ENCODE measurements at places on chromosomes 6 and 20.

DNA sequence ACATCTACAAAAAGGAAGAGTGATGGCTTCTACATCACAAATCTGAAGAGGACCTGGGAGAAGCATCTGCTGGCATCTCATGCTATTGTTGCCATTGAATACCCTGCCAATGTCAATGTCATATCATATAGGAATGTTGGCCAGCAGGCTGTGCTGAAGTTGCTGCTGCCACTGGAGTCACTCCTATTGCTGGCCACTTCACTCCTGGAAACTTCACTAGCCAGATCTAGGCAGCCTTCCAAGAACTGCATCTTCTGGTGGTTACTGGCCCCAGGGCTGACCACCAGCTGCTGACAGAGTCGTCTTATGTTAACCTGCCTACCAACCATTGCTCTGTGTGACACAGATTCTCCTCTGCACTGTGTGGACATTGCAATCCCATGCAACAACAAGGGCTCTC lies 111.8 kb downstream of the PERP start:
- no peak for DNase-seq

GRCh38 chr6:27059621-27060425 lies 187.7 kb upstream of the PRSS16 start:
- no peak for DNase-seq

DNA sequence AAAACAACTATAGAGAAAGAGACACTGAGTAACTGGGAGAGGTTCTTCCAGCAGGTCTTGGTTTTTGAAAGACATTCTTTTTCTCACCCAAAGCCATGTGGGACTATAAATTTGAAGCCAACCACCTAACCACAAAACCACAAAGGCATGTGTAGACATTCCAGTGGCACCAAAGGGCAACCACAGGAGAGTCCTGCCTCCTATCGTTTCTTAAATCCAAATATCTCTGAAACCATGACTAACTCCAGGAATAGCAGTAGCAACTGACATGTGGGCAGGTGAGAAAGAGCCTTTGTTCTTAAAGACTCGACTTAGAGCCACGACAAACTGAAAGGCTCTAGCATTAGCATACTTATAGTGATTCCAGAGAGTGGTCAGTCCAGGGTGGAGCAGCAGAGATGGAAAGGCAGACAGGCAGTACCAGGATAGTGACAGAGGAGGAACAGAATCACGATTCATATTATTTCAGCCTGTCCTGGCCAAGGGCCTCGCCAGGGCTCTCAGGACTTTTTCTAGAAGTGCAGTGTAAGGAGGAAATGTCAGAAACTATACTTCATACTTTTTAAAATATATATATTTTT lies 9.4 kb upstream of the COL9A1 start:
- no peak for DNase-seq

DNA sequence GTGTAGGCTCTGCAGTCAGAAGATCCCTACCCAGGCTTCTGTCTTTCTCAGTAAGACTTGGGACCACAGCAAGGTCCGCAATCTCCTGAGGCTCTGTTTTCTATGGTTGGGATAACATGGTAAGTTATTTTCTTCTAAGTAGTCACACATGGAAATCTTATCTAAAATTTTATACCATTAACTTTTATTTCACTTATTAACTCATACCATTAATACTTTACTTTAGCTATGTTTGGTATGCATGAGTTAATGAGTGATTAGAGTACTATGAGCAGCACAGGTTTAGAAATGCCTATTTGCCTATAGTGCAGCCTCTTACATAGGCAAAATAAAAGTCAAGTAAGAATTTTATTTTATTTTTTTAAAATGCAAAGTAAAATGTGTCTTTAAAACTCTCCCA lies 27.2 kb downstream of the GINM1 start:
- no peak for DNase-seq

- DNase-seq, result no peak
These were observed 154.0 kb downstream of the THBS2 start for GRCh38 chr6:169099411-169100202.

DNA sequence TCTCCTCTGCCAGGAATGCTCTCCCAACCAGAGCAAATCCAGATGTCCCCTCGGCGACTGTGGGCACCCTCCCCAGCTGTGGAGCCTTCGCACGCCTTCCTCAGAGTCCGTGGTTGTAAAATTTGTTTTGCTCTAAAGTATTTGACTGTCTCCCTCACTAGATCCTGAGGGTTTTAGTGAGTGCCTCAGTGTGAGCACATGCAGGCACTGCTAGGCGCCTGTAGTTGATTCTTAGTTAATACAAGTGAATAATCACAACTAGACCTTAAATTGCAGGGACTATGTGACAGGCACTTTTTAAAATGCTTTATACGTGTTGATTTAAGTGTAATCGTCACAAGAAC lies 680 bp upstream of the MTCH1 start:
- DNase-seq, result no peak

GRCh38 chr6:12538881-12539357 lies 177.6 kb upstream of the PHACTR1 start:
- no peak for DNase-seq

- DNase-seq, result peak; percentile 89
These were observed 66.3 kb upstream of the CD93 start for GRCh38 chr20:23152308-23152892.

DNA sequence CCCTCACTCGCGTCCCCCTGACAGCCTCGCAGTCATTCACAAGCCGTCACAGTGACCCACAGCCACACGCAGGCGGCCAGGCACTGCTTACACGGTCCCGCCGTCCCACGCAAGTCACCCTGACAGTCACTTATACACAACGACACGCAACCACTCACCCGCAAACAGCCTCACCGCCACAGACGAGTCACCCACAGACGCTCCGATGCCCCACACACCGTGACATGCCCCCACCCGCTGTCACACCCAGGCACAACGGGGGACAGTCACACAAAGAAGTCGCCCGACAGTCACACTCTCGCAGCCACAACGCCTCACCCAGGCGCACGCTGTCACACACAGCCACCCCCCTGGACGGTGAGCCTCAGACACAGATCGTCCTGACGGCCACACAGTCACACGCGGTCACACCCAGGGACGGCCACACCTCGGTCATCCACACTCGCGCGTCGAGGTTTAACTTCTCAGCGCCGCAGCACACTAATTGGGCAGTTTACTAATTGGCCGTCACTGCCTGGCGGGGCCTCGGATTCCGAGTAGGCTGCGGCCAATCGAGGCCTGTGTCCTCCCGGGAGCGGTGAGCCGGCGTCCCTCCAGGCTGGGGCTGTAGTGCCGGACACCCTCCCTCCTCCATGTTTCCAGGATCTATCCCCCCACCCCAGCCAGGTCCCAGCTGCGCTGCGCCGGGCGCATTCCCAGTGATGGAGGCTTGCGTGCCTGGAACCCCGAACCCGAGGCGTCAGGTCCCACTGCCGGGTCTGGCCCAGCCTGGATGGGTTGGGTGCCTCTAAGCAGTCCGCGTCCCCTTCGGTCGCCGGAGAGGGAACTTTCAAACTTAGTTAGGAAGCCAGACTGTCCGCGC lies 790 bp downstream of the TOX2 start:
- peak; percentile 18 for DNase-seq

GRCh38 chr6:131167773-131168172 lies 32.5 kb downstream of the AKAP7 start:
- no peak for DNase-seq

DNA sequence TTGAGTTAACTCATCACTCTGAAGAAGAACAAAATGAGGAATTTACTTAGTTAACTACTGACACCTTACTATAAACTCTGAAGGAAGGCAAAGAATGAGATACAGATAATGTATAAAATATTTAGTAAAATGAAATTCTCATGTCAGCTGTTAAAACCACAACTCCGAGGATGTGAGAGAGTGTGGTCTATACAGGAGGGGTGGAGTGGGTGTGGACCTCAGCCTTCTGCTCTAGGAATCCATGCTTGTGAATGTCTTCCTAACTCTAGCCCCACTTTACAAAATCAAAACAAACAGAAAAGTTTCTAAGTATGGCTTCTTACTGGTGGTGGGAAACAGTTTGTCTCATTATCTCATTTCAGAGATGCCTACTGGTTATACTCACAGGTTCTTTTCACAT lies 14.2 kb downstream of the PPP1R14C start:
- no peak for DNase-seq

GRCh38 chr6:142883011-142883410 lies 62.0 kb downstream of the HIVEP2 start:
- no peak for DNase-seq

GRCh38 chr6:44133981-44134711 lies 6.8 kb downstream of the TMEM63B start:
- no peak for DNase-seq

DNA sequence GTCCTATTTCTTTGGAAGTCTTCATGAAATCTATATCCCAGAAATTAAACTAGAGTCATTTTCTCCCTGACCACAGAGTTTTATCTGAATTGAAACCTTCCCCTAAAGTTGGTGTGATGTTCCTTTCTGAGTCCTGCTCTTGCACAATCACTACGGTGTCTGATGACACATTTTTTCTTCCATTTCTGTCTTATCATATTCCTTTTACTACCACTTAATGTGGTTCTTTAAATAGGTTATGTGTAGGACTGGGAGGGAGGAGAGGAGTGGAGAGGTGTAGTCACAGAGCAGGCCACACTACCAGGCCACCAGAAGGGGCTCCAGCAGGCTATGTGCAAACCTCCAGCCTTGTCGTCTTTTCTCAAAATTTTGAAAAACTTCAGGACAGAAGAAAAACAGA lies 39.7 kb upstream of the ATXN1 start:
- DNase-seq, result peak; percentile 51

GRCh38 chr20:63310265-63310991 lies 17.4 kb downstream of the COL20A1 start:
- no peak for DNase-seq

- no peak for DNase-seq
These were observed 41.6 kb downstream of the LYRM4 start for GRCh38 chr6:5219011-5219691.

DNA sequence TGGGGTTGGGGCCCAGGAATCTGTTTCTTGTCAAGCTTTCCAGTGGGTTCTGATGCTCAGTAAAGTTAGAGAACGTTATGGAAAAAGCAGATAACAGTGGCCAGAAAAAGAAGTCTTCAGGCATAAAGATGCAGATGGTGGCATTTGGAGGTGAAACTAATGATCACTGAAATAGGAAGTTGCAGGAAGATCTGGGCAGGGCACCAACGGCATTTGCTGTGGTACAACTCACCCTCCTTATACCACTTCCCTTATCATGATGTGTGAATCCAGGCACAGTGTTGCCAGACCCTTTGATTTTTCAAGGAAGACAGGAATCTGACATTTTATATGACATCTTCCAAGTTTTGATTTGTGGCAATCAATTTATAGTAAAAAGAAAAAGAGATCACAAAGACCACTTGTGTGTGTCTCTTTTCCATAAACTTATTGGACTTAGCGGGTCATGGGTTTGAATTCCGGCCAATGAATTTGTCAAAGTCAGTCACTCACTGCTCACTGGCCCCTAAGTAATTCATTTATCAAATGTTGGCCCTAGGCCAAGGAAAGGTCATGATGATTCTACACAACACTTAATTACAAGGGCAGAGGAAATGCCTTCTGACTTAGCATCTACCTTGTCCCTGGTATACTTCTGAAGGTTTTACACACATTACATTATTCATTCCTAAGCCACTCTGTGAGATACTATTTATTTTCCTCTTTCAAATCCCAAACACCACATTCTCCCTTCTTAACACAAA lies 37.6 kb downstream of the LAMP5 start:
- DNase-seq, result peak; percentile 23

GRCh38 chr6:36038120-36038876 lies 10.7 kb downstream of the MAPK14 start:
- peak; percentile 41 for DNase-seq

DNA sequence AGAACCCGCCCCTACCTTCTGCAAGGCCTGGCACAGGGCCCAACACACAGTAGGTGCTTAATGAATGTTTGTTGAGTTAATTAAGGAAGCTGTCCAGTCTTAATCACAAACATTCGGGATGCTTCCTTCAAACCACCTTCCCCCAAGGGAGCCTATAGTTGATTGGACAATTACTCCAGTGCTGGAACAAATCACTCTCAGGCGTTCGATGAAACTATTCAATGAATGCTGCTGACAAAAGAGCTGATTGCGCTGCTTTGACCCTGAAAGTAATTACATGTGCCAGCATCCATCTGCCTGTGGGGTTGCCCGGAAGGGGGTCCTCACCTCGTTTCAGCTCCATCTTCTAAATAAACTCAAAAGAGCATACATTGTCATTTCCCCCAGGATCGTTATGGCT lies 112.0 kb upstream of the SRSF6 start:
- no peak for DNase-seq

- peak; percentile 24 for DNase-seq
These were observed 113.3 kb upstream of the NUP153 start for GRCh38 chr6:17820055-17820454.

DNA sequence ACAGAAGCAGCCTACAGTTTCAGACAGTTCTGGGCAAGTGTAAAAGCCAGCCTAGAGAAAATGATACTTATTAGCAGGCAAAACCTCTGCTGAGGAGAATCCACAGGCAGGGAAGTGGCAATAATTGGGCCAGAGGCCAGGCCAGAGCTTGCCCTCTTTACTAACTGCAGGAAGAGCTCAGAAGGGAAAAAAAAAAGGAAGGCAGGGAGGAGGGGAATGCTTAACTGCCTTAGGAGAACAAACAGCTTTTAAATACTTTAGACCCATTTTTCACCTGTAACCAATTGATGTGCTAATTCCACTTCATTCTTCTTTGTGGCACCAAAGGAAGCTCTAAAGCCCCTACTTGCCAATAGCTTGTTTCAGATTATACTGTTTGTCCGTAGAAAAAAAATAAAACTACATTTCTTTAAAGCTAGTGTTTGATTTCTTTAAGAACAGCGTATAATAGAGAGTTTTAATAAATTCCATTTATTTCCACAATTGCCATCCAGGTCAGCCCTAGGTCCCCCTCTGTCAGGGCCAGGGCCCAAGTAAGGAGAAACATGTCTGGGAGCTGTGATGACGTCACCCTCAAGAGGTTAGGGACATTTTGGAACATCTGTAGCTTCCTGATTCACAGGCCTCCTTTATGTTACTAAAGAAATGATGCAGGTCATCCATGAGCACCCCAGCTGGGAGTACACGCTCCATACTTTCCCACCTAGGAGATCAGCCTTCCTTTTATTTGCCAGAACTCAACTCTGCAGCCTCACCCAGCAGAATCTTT lies 384.3 kb downstream of the CDC5L start:
- DNase-seq, result peak; percentile 22

All from suppressor macrophage treated with lipopolysaccharide for 4 hours (primary cell).